ENCODE measurements at places on chromosomes 6 and 20.
A peak's percentile ranks its signal among the peaks of the same experiment; 100 is the strongest.

DNA sequence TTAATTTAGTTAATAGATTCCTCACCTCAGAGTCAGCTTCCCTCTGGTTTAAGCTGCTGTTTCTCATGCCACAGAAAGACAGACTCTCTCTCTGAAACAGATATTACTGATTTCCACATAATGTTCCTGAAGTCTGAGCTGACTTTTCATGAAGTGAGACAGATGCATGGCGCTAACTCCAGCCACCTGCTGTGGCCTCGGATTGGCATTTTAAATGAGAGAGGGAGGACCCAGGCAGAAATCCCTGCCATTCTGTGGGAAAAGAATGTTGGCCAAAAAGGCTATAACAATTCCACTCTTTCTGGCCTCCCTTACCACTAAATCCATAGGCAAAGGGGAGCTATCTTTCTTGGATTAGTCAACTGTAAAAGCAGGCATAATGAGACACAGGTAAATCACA lies 354.1 kb upstream of the CDH4 start:
- no peak for DNase-seq

- no peak for DNase-seq
Observed at GRCh38 chr6:170099387-170099786, 191.5 kb downstream of the DLL1 start.

- DNase-seq, result no peak
Observed at GRCh38 chr6:47804821-47805220, 23.0 kb downstream of the OPN5 start.

DNA sequence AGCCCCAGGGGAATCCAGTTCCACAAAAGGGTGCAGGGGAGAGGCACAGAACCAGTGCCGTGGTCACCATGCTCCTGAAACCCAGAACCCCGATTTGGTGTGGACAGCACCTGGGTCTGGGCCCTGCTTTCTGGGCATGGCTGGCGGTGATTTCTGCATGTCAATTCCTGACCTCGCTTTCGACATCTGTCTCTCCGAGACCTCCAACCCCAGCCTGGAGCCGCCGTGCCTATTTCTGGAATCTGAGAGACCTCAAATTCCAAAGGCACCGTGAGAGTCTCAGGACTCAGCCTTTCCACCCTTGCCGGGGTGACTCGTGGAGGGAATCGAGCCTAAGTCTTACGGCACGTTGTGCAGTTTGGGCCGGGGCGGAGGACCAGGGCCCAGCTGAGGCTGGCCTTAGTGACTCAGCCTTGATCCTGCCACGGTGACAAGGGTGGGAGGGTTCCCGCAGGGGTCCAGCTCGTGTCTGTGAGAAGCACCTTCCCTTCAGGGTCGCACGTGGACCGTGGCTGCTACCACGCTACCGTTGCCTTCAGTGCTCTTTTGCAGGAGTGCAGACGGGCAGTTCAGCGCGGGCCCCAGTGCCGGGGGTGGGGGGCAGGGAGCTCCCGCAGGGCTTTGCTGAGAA lies 133.7 kb downstream of the PXDC1 start:
- no peak for DNase-seq

- DNase-seq, result no peak
Observed at GRCh38 chr6:31906122-31906521, 4.2 kb upstream of the ZBTB12 start.

DNA sequence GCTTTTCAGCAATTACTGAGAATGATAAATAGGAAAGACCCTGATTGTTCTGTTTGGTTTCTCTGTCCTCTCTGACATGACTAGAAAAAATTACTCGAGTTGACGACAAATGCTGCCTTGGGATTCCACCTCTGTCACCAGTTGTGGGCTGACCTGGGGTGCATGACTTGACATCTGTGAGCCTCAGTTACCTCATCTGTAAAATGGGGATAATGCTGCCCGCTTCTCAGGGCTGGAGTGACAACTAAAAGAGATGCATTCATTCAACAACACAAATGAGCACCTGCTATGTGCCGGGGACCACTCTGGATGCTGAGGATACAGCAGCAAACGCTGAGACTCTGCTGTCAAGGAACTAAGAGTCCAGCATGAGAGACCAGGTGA lies 94.8 kb downstream of the NFATC2 start:
- no peak for DNase-seq

DNA sequence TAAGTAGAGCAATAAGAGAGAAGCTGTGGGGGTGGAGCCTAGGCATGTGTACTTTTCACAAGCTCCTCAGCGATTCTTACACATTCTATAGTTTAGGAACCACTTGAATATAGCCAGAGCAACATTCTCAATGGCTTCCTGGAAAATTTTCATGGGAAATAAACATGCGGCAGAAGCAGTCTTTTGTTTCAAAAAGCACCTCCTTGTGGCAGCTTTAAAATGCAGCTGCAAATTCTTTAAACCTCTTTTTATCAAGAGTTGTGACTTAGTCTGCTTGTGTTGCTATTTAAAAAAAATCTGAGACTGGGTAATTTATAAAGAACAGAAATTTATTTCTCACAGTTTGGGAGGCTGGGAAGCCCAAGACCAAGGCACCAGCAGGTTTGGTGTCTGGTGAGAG lies 23.8 kb downstream of the NKX2-2 start:
- no peak for DNase-seq

DNA sequence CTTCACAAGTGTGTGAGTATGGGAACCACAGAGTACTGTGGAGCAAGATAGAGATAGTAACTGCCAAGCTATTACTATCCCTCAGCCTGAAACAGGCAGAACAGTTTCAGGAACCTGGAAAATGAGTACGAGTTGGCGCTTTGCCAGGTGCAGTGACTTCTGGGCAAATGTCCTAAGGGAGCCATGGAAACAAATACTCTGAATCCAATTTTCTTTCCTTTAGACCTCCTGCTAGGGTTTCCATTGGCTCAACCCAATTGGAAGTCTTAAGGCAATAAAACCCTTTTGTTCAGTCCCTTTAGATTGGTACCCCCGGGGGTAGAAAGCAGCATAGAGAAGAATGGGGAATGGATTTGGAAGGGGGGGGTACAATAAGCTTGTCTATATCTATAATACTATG lies 205.0 kb upstream of the EPHA7 start:
- no peak for DNase-seq

- DNase-seq, result no peak
Observed at GRCh38 chr20:62970307-62971210, 18.1 kb downstream of the SLC17A9 start.

DNA sequence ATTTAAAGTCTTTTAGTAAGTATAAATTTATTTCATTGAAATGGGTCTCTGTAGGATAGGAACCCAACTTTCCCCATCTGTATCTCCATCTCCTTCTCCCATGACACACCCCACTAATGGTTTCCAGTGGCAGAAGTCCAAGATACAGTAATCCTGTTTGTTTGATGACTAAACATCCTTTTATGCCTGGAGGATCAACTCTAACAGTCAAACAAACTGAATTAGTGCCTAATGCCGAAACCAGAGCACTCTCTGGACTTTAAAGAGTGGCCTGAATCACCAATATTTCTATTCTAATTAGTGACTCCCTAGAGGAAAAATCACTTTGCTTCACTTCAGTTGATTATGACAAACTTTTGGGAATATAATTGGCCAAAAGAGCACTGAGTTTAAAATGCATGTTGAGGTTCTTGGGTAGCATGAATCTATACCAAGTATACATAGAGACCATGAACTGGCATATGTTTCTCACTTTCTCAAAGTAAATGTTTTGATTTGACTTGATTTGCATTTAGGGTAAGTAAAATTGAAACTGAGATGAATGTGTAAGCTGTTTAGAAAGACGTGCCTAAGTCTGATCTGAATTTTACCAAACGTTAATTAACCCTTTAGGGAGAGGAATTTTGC lies 776.4 kb upstream of the NRSN1 start:
- no peak for DNase-seq

GRCh38 chr20:46359233-46359751 lies 47.1 kb downstream of the ELMO2 start:
- DNase-seq, result peak; percentile 93

DNA sequence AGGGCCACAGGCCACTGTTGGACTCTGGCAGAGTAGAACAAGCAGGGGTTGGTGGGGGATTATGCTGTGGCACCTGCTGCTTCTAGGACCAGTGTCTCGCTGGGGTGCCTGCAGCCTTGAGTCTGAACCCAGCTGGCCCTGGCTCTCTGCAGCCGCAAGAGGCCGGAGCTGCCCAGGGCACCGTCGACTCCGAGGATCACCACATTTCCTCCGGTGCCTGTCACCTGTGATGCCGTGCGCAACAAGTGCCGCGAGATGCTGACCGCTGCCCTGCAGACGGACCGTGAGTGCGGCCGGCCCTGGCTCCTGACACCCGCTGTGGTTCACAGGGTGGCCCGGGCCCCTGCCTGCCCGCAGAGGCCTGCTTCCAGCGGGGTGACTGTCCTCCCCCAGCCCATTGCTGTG lies 6.2 kb downstream of the TCEA2 start:
- DNase-seq, result no peak

- no peak for DNase-seq
Observed at GRCh38 chr6:31400467-31401289, 2.7 kb upstream of the MICA start.

DNA sequence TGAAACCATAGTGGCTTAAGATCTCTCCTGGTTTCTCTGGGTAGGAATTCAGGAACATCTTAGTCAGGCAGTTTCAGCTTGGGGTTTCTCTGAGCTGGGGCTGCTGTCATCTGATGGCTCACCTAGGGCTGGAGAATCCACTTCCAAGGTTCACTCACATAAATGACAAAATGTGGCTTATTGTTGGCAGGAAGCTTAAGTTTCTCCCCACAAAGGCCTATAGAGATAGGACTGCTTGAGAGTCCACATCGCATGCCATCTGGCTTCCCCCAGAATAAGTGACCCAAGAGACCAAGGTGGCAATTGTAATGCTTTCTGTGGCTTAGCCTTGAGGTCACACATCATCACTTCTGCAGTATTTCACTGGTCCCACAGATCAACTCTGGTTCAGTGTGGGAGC lies 131.4 kb downstream of the EDN1 start:
- DNase-seq, result no peak

DNA sequence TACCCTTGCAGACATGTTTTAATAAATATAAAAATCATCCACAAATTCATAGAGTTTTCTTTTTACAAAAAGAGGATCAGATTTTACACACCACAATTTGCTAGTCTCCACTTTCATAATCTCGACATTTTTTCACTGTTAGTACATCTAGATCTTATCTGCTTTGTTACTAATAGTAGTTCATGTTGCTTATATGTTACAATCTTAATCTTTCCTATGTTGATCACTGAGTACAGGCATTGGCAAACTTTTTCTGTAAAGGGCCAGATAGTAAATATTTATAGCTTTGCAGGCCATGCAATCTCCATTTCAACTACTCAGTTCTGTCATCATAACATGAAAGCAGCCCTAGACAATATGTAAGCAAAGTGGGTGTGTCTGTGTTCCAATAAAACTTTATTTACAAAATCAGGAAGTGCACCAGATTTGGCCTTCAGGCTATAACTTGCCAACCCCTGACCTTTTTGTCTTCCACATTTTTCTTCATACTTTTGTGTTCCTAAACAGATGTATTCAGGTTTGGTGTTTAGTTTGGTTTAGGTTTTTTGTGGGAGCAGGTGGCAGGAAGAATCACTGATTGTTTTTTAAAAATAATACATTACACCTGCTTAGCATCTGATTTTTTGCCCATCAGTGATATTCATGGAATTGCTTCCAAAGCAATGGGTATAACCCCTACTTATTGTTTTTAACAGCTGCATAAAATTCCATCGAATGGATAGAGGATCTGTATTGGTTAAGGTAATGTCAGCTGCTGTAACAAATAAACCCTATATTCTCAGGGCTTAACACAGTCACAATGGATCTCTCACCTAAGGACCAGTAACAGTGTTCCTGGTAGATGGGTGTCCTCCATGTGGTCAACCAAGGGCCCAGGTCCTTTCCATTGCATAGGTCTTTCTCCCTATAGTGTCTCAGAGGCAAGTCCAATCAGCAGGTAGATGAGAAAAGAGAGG lies 61.2 kb downstream of the EYA2 start:
- no peak for DNase-seq

GRCh38 chr6:105921781-105922180 lies 164.4 kb upstream of the PRDM1 start:
- no peak for DNase-seq

DNA sequence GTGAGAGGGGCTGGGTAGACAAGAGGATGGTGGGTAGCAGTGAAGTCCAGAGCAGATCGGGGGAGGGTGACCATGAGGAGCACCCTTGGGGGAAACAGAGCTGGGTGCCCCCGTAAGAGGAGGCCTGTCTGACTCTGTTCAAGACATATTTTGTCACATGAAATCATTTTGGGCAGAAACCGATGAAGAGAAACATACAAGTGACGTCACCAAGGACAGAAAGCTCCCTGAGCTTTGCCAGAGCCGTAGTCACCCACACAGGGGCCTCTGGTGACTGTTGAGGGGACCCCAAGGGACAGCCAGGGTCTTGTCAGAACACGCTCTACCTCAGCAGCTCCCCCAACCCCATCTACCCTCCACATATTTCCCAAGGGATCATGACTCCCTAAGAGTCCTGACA lies 39.2 kb downstream of the GPR6 start:
- DNase-seq, result no peak

GRCh38 chr6:124962639-124963415 lies 590 bp downstream of the RNF217 start:
- no peak for DNase-seq

DNA sequence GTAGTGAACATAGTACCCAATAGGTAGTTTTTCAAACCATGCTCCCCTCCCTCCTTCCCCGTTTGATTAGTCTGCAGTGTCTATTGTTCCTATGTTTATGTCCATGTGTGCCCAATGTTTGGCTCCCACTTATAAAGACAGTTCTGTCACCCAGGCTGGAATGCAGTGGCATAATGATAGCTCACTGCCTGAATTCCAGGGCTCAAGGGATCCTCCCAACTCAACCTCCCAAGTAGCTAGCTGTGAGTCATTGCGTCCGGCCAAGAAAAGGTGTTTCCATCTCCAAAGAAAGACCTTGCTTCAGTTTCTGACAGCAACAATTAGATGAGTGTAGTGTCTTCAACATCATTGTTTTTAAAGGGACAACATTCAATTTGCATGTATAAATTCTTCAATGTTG lies 131.1 kb upstream of the CEP162 start:
- no peak for DNase-seq

GRCh38 chr20:48782901-48783308 lies 44.9 kb downstream of the PREX1 start:
- no peak for DNase-seq

DNA sequence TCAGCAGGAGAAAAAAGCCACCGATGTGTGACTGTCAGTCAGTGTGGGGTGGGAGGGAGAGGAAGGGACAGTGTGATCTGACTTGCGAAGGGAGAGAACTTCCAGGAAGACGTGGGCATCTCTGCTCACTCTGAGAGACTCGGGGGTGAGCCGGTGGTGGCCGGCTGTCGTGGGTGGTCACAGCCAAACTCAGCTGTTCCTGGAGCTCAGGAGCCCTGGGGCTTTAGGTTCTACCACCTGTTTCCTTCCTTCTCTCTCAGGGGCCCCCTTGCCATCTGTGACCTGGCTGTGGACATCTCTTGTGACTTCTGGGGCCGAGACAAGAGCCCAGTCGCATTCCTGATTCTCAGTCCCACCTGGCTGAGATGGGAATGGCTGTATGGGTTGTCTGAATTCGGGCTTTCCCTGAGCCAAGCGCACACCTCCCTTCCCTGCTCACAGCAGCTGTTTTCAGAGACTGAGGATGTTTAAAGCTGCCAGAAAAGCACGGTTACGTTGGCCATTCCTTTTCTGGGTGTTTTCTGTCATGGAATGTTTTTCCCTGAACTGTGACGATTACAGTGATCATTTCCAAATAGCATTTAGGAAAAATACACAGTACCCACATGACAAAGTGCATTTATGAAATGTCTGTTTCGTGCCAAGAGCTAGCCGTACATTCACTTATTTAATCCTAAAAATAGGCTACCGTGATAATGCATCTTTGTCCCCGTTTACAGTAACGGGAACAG lies 36.5 kb downstream of the SYNJ2 start:
- no peak for DNase-seq

- no peak for DNase-seq
Observed at GRCh38 chr6:99559057-99559456, 9.4 kb downstream of the CCNC start.
